H9 (cell line): ENCODE measurements at places on chromosomes 12 and 14.

GRCh38 chr14:72743626-72744025 lies 150.3 kb downstream of the DPF3 start:
- H3K36me3 ChIP-seq, result peaks cover 4% of the 10 kb centered on the region; the same call in 1 of the 2 replicates
- no peaks in the 10 kb centered on the region for H3K27me3 ChIP-seq
- no peak for DNase-seq
- no peak overlapping the region for H3K27ac ChIP-seq
- H3K4me3 ChIP-seq, result no peak overlapping the region

DNA sequence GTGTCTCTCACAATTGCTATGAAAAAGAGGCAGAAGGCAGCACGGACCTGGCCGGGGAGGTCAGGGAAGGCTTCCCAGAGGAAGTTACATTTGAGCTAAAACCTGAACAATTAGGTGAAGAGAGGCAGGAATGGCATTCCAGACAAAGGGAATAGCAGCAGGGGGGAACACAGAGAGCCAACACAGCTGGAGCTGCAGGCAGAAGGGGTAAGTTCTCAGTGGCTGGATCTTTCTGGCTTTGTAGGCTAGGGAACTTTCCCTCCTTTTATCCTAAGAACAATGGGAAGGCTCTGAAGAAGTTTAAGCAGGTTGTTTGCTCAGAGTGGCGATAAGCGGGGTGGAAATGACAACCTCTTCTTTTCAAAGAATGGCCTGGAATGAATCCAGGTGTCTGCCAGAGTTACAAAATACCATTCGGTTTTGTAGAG lies 100.0 kb downstream of the PRIMA1 start:
- DNase-seq, result peak; percentile 84
- H3K27ac ChIP-seq, result peak overlapping the region; percentile 76
- no peaks in the 10 kb centered on the region for H3K27me3 ChIP-seq
- H3K4me1 ChIP-seq, result peaks cover 29% of the 10 kb centered on the region

DNA sequence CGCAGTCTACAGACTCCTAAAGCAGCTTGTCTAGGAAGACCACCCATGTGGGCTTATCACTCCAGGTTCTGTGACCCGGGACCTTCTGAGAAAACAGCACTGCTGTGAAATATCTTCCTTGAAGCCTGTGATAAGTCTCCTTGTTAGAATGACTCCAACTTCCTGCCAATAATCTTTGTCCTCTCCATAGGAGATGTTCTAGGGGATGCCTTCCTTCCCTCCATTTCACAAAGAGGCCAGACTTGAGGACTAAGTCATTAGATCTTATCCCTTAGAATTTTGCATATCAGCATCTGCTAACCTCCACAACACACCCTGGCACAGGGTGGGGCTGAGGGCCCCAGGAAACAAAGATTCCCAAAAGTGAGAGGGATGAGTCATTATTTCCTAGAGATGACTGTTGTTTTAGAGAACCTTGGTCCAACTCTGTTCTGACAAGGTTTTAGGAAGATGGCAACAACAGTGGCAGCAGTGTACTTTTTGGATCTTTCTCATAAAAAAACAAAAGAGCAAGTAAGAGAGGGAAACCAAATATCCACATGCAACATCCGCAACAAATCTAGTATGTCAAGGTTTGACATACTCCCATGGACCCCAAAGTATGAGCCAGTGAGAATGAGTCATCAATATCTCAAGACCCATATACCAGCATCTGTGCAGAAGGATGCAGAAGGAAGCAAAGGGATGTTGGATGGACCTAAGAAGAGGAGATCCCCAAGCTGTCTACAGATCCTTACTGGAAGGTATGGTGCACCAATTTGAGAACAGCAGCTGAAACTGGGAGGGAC lies 6.0 kb downstream of the LTB4R start:
- peaks cover 2% of the 10 kb centered on the region; the same call in 1 of the 2 replicates for H3K27me3 ChIP-seq
- no peaks in the 10 kb centered on the region for H3K4me1 ChIP-seq
- no peak overlapping the region for H3K4me3 ChIP-seq
- no peak overlapping the region for H3K27ac ChIP-seq
- DNase-seq, result no peak

GRCh38 chr12:102234599-102234998 lies 37.0 kb upstream of the PMCH start:
- peaks cover 7% of the 10 kb centered on the region; the same call in 1 of the 2 replicates for H3K36me3 ChIP-seq
- no peak overlapping the region for H3K27ac ChIP-seq
- no peak overlapping the region for H3K4me3 ChIP-seq
- H3K4me1 ChIP-seq, result no peaks in the 10 kb centered on the region
- DNase-seq, result no peak

GRCh38 chr14:22641846-22642245 lies 2.3 kb downstream of the OR6J1 start:
- H3K36me3 ChIP-seq, result peaks cover 2% of the 10 kb centered on the region
- H3K27ac ChIP-seq, result no peak overlapping the region
- no peak overlapping the region for H3K4me3 ChIP-seq
- DNase-seq, result no peak
- no peaks in the 10 kb centered on the region for H3K4me1 ChIP-seq

GRCh38 chr12:44184499-44185206 lies 348.8 kb downstream of the TMEM117 start:
- no peak overlapping the region for H3K4me3 ChIP-seq
- no peaks in the 10 kb centered on the region for H3K27me3 ChIP-seq
- no peak overlapping the region for H3K27ac ChIP-seq

GRCh38 chr14:52025310-52025709 lies 36.0 kb downstream of the RTRAF start:
- H3K4me1 ChIP-seq, result peaks cover 7% of the 10 kb centered on the region; the same call in 1 of the 2 replicates
- H3K4me3 ChIP-seq, result no peak overlapping the region
- no peak for DNase-seq
- no peaks in the 10 kb centered on the region for H3K27me3 ChIP-seq

- no peaks in the 10 kb centered on the region for H3K27me3 ChIP-seq
- peaks cover 5% of the 10 kb centered on the region; the same call in 1 of the 2 replicates for H3K4me1 ChIP-seq
- H3K27ac ChIP-seq, result no peak overlapping the region
- no peak overlapping the region for H3K4me3 ChIP-seq
- no peak for DNase-seq
- H3K36me3 ChIP-seq, result no peaks in the 10 kb centered on the region
Observed at GRCh38 chr12:69515394-69515930, 45.3 kb downstream of the FRS2 start.

DNA sequence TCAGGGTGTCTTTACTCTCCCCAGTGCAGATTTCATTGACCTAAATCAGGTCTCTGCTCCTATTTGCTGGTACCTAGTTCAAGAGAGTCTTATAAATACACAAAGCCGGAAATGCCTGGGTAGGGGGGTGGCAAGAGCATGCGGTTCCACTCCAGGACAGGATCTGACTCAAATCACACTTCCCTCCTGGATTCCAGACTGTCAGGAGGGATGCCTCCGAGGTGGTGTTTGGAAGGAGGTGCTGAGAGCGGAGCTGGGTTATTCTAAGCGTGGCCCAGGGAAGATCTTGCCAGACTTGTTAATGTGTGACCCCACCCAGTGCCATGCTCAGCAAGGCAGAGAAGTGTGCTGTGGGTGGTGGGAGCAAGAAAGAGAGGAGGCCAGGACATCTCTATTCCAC lies 49.8 kb downstream of the B4GALNT3 start:
- no peak overlapping the region for H3K27ac ChIP-seq
- H3K4me1 ChIP-seq, result peaks cover 9% of the 10 kb centered on the region; the same call in 1 of the 2 replicates
- H3K36me3 ChIP-seq, result peaks cover 28% of the 10 kb centered on the region
- DNase-seq, result no peak

- peak; percentile 66 for DNase-seq
- H3K4me1 ChIP-seq, result peaks cover 32% of the 10 kb centered on the region
- H3K27ac ChIP-seq, result peak overlapping the region; percentile 85
- no peaks in the 10 kb centered on the region for H3K27me3 ChIP-seq
- H3K4me3 ChIP-seq, result no peak overlapping the region
- H3K36me3 ChIP-seq, result peaks cover 24% of the 10 kb centered on the region
Observed at GRCh38 chr14:61101803-61102548, 120.9 kb downstream of the SLC38A6 start.

DNA sequence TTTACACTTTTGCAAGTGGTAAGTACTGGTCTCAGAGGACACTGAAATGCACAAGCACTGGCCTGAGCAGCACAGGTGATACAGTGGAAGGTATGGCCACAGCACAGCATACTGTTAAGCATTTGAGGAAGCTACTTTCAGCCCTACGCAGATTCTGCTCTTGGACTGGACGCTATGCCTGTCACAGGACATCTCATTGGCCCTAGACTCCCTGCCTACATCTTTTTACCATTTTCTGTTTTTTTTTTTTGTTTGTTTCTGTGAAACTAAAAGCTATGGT lies 144.2 kb upstream of the ABCD2 start:
- H3K4me1 ChIP-seq, result peaks cover 8% of the 10 kb centered on the region; the same call in 1 of the 2 replicates
- peaks cover 8% of the 10 kb centered on the region for H3K36me3 ChIP-seq
- DNase-seq, result no peak
- H3K27ac ChIP-seq, result peak overlapping the region; percentile 16

- H3K4me1 ChIP-seq, result no peaks in the 10 kb centered on the region
- H3K4me3 ChIP-seq, result no peak overlapping the region
- no peak overlapping the region for H3K27ac ChIP-seq
- H3K36me3 ChIP-seq, result peaks cover 52% of the 10 kb centered on the region
Observed at GRCh38 chr12:24815114-24815423, 133.8 kb downstream of the BCAT1 start.

DNA sequence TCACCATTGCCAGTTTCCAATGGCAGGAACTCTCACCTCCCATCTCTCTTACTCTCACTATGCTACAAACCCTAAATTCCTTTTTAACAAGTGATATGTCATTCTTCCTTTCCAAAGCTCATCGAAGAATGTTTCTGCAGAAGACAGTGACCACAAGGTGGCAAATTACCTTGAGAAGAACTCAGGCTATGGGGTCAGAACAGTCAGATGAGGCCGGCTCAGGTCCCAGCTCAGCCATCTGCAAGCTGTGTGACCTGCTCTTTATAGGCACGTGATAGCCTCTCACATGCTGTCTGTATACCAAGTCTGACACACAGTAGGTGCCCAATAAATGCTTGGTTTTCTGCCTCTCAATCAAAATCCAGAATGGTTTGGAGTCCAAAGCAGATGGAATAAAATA lies 80.7 kb downstream of the FOXN3 start:
- no peak overlapping the region for H3K27ac ChIP-seq
- no peak for DNase-seq
- H3K36me3 ChIP-seq, result peaks cover 8% of the 10 kb centered on the region

DNA sequence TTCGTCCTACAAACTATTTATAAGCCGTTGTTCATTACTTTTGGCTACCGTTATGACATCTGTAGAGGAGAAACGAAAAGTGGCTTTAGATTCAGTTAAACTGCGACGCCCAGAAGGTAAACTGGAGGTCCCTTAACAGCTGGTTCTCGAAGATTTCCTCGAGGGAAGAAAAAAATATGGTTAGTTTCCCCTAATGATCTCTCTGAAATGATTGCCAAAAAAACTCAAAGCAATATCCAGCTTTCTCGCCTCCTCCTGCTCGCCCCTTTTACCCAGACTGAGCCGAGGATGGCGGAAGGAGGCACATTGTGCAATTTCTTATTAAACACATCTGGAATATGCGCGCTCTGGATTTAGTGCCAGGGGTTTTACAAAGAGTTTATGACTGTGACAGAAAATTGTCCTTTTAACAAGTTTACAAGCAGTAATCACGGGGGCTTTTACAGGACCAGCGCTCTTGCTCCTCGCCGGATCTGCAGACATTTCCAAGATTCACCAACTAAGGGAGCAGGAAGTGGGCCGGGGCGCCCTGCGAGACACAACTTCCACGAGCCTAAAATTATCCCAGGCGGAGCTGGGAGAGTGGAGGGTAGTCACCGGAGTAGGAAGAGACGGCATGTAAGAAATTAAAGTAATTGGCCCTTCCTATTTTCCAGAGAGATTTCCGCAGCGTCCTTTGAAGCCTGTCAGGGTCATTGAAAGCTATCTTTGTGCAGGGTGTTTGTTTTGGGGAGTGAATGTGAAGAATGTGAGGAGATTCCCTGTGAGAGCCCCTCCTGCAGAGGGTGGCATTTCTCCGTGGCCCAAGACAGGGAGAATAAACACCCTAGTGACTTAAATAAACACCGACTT lies 5.6 kb downstream of the SIX1 start:
- no peak overlapping the region for H3K4me3 ChIP-seq
- H3K4me1 ChIP-seq, result peaks cover 4% of the 10 kb centered on the region
- H3K27ac ChIP-seq, result no peak overlapping the region
- H3K36me3 ChIP-seq, result no peaks in the 10 kb centered on the region

- DNase-seq, result no peak
- peaks cover 30% of the 10 kb centered on the region for H3K36me3 ChIP-seq
- no peak overlapping the region for H3K4me3 ChIP-seq
- H3K27me3 ChIP-seq, result no peaks in the 10 kb centered on the region
- H3K27ac ChIP-seq, result no peak overlapping the region
Observed at GRCh38 chr12:42474391-42474790, 115.2 kb downstream of the PRICKLE1 start.

GRCh38 chr14:60164712-60165546 lies at the start of gene DHRS7:
Gene DHRS7 (minus strand): TSS chr14:60165398. CDS start chr14:60165309, 89 bp downstream.
- H3K4me3 ChIP-seq, result peak within 1 kb of the TSS; percentile 87
- H3K4me1 ChIP-seq, result peaks cover 6% of the 10 kb centered on the region; the same call in 1 of the 2 replicates
- no peaks in the 10 kb centered on the region for H3K36me3 ChIP-seq
- peak; percentile 71 for DNase-seq
- H3K27me3 ChIP-seq, result no peaks in the 10 kb centered on the region

- 0 out of 2 replicates have a peak, but pooled peaks cover 1% of the 10 kb centered on the region for H3K4me1 ChIP-seq
- no peak overlapping the region for H3K27ac ChIP-seq
- H3K27me3 ChIP-seq, result no peaks in the 10 kb centered on the region
- H3K36me3 ChIP-seq, result no peaks in the 10 kb centered on the region
Observed at GRCh38 chr12:107109726-107110719, 16.7 kb upstream of the CRY1 start.

DNA sequence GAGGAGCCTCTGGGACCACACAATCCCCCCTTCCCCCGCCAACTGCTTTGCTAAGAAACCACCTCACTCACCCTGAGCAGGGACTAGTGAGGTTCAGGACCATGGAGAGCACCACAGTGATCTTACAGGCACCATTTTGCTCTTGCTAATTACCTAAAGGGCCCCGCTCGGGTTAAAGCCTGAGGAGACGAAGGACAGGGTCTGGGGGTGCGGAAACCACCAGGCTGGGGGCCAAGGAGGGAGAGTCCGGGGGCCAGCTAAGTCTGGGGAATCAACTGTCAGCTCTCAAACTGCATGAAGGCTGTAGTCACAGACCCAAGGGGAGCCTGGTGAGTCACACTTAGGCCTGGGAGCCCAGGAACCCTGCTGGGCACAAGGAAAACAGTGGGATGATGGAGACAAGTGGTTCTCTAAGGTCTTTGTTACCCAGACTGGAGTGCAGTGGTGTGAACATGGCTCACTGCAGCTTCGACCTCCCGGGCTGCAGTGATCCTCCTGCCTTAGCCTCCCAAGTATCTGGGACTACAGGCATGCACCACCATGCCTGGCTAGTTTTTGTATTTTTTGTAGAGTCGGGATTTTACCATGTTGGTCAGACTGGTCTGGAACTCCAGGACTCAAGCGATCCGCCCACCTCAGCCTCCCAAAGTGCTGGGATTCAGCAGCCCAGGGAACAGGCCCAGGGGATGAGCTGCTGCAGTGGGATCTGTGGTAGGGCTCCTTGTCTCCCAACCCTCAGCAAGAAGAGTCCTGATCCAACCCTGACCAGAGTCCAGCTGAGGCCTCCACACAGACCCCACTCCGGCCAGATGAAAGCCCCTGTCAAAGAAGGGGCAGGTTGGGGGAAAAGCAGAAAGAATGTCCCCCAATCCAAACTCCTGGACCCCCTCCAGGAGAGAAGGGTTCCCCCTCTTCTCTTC lies 98.8 kb downstream of the CALM1 start:
- DNase-seq, result peak; percentile 84
- H3K4me3 ChIP-seq, result no peak overlapping the region
- no peaks in the 10 kb centered on the region; the same call in 2 of the 3 replicates for H3K36me3 ChIP-seq
- H3K27ac ChIP-seq, result no peak overlapping the region
- no peaks in the 10 kb centered on the region; the same call in 1 of the 2 replicates for H3K4me1 ChIP-seq

GRCh38 chr12:120814903-120815429 lies 89.2 kb downstream of the SPPL3 start:
- H3K27ac ChIP-seq, result no peak overlapping the region
- H3K4me1 ChIP-seq, result no peaks in the 10 kb centered on the region
- no peak overlapping the region for H3K4me3 ChIP-seq
- no peak for DNase-seq
- no peaks in the 10 kb centered on the region for H3K27me3 ChIP-seq

GRCh38 chr12:15527201-15528080 lies 205.1 kb downstream of the PTPRO start:
- no peak overlapping the region for H3K27ac ChIP-seq
- H3K4me1 ChIP-seq, result no peaks in the 10 kb centered on the region; the same call in 1 of the 2 replicates
- H3K36me3 ChIP-seq, result no peaks in the 10 kb centered on the region
- H3K4me3 ChIP-seq, result no peak overlapping the region
